ENCODE measurements at places on chromosomes 3 and 15. TPM values are rescaled to one million over a fixed set of nuclear protein-coding genes. Genes with fewer than 3 reads are reported as not detected.
A peak's percentile ranks its signal among the peaks of the same experiment; 100 is the strongest.

The GUCA1C gene
- not detected for total RNA-seq

The SKOR1 gene
- not detected for total RNA-seq

DNA sequence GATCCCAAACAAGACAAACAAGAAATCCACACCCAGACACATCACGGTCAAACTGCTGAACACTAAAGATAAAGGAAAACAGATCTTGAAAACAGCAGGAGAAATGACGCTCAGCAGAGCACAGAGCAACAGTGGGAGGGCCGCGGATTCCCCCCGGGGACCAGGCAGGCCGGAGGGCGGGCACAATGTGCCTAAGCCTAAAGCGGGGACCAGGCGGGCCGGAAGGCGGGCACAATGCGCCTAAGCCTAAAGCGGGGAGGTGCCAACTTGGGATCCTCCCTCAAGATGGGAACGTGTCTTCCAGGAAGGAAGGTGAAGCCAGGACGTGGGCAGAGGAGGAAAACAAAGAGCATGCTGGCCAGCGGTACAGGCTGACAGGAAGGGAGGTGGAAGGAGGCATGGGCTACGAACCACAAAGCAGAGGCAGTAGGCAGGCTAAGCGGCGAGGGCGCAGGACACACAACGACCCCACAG is 31.1 kb downstream of the CYFIP1 start:
- H3K36me3 ChIP-seq: no peaks in the 10 kb centered on the region
- H3K27ac ChIP-seq: no peak overlapping the region
- DNase-seq: peak; percentile 49
- no peaks in the 10 kb centered on the region for H3K27me3 ChIP-seq
- H3K4me3 ChIP-seq: peak overlapping the region; percentile 29
- H3K4me1 ChIP-seq: peaks cover 10% of the 10 kb centered on the region

- no peaks in the 10 kb centered on the region for H3K27me3 ChIP-seq
- peak overlapping the region; percentile 86 for H3K4me3 ChIP-seq
- H3K4me1 ChIP-seq: peaks cover 32% of the 10 kb centered on the region
- peaks cover 9% of the 10 kb centered on the region for H3K36me3 ChIP-seq
- DNase-seq: no peak
Measured at GRCh38 chr3:71581457-71582035, 2.0 kb downstream of the FOXP1 start.

DNA sequence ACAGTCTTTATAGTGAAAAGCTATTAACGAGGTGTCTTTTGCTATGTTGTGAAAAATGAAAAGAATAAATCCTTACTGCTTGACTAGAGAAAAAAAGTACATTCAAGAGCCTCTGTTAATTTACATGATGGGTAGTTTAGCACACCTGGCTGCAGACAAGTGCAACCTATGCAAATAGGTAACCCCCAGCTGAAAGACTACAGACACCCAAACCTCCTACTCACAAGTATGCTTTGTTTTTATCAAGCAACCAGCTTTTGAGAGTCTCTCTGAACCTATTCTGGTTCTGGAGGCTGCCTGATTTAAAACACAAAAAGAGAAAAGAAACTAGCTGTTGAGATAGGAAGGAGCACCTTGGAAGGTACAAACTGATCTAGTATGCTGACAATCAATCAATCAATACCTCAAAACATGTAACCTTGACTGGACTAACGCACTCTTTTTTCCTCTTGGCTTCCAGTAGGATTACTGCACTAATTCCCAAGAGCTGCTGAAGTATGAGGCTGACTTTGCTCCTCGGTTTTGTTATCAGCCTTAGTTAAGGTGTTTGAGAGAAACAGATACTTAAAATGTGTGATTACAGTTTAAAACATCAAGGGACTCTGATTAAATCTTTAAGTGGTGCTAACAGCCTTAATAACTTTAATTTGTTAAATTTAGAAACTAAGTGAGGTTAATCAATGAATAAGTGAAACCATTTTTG is 63.6 kb downstream of the OSBPL10 start:
- H3K4me1 ChIP-seq: no peaks in the 10 kb centered on the region
- no peak overlapping the region for H3K27ac ChIP-seq
- H3K27me3 ChIP-seq: no peaks in the 10 kb centered on the region
- no peaks in the 10 kb centered on the region for H3K36me3 ChIP-seq
- no peak overlapping the region for H3K4me3 ChIP-seq

All from astrocyte (in vitro differentiated cells and primary cell).